ENCODE measurements at places on chromosomes 5 and 9. TPM values are rescaled to one million over a fixed set of nuclear protein-coding genes. Genes with fewer than 3 reads are reported as not detected.

- DNase-seq = no peak
These were observed 37.8 kb downstream of the SCGB3A1 start for GRCh38 chr5:180553530-180553929.

DNA sequence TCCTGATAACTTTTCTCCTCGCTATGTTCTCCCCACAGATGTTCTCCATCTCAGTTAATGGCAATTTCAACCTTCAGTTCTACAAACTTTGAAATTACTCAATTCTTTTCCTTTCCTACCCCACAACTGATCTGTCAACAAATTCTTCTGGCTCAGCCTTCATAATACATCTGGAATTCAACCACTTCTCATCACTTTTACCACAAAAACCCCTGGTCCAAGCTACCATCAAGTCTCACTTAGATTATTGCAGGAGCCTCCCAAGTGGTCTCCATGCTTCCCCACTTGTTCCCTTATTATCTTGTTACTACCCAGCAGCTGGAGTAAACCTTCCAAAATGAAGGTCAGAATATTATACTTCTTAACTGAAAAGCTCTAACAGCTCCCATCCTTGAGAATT is 110.1 kb downstream of the FBN2 start:
- DNase-seq = no peak

- DNase-seq = peak; percentile 80
These were observed 16.0 kb downstream of the SLC22A5 start for GRCh38 chr5:132385326-132386105.

DNA sequence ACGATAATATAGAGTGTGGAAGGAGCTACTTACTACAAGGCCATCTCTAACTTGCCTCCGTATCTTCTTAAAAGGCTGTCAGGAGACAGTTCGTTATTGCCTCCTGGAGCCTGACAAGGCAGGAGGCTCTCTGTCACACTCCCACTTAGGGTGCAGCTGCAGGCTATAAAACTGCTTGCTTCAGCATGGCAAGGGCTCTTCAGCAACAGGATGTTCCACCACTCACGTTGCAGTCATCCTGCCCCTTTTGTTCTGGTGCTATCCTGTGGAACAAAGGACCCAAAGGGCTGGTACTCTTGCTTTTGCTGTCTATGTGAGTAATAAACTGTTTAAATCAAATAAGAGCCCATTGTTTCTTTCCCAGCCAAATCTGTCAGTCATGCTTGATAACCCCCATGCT is 508.9 kb downstream of the NTRK2 start:
- no peak for DNase-seq

DNA sequence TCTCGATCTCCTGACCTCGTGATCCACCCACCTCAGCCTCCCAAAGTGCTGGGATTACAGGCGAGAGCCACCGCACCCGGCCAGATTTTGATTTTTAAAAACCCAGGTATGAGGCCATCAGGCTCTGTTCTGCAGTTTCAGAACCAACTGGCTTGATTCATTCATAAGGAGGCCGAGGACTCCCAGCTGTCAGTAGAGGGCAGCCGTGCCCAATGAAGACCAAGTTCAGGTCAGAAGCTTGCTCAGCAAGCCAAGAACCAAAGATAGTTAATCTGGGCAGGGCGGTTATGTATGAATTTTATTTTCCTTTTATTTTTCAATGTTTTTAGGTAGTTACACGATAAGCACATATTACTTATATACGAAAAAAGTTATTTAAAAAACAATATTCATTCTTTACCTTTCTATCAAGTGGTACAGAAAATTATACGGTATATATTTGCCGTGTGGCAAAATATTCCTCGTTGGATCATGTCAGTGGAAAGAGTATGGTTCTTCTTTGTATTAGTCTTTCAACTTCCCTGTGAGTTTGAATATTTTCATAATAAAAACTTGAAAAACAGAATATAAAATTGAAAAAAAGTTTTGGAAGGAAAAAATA is 18.0 kb downstream of the MGAT1 start:
- peak; percentile 91 for DNase-seq

DNA sequence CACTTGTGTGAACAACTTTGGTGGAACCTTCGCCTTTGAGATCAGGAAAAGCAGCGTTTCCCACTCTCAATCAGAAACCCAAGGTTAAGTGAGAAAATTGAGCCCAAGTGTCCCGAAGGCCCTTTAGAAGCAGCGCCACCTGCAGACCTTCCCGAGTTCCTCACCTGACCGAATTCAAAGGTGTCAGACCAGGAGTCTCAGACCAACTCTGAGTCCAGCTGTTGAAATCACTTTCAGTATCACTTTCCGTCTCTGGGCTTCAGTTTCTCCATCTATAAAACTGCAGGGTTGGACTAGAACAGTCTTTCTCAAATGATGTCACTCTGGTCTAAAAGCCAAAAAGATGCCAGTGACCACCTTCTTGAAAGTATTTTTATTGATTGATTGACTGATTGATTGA is 31.7 kb upstream of the GRHPR start:
- no peak for DNase-seq

- DNase-seq = no peak
These were observed 58.9 kb downstream of the HSPA4 start for GRCh38 chr5:133110709-133111108.

- no peak for DNase-seq
These were observed 349.5 kb downstream of the CDH18 start for GRCh38 chr5:19638461-19638860.

DNA sequence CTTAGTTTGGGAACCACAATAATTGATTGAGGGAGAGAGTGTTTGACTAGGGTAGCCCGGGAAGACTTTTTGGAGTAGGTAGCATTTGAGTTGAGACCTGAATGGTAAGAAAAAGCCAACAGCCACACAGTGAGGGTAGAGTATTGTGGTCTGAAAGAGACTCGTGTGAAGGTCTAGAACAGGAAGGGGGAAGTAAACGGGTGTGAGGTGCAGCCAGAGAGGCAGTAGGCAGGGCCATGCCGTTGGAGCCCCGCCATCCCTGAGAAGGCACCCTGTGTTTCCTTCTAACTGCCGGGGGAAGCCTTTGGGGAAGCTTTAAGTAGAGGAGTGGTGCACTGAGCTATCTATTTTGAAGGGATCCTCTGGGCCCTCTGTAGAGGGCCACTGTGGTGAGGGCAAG is 3.5 kb upstream of the F2RL2 start:
- DNase-seq = no peak

DNA sequence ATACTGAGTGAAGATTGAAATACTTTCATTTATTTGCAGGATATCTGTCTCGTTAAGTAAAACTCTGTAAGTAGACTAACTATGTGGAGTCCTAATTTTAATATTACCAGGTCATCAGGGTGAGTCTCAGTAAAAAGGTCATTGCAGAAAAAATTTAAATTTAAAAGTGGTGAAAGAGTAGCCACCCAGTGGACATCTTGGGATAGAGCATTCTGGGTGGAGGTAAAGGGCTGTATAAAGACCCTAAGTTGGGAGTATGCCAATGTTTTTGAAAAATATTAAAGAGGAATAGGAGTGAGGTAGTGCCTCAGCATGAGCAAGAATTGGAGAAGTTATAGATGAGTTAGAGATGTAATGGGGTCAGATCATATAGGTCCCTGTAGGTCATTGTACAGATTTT is 145.5 kb downstream of the HMHB1 start:
- no peak for DNase-seq

DNA sequence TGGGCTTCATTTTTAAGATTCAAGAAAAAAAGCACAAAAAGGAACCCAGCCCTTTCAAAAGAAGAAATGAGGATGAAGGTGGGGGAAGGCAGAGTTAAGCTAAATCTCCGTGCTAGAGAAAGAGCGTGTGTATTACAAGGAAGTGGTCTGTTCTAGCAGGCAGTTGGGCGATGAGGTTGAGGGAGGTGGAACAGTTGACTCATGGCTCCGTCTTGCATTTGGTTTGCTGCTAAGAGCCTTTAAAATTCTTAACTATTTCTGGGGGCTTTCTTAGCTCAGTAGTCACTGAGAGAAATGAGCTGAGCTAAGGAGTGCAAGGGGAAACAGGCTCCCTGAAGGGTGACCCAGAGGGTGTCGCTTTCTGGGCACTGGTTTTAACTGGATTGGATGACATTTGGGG is 117.4 kb downstream of the GCNT1 start:
- DNase-seq = peak; percentile 40

DPM2 gene
- 11.6 TPM for total RNA-seq

PCDHGA2 gene
- total RNA-seq = 3.7 TPM

CRHBP gene
- not detected for total RNA-seq

IFT74 gene
- total RNA-seq = 22.0 TPM

SLC36A2 gene
- 3.1 TPM for total RNA-seq

ADGRV1 gene
- total RNA-seq = 7.1 TPM

DMGDH gene
- total RNA-seq = 1.8 TPM

Data from tongue (tissue), 3 donors.